ENCODE measurements at places on chromosomes 12 and 14.

GRCh38 chr12:49279706-49280159 is 14.9 kb downstream of the TUBA1C start:
- DNase-seq: no peak

- DNase-seq: peak; percentile 54
Measured at GRCh38 chr12:32270818-32271710, 128.3 kb upstream of the FGD4 start.

GRCh38 chr12:70317781-70318180 is 48.3 kb upstream of the KCNMB4 start:
- DNase-seq: no peak

- no peak for DNase-seq
Measured at GRCh38 chr14:102910442-102910841, 12.0 kb upstream of the AMN start.

DNA sequence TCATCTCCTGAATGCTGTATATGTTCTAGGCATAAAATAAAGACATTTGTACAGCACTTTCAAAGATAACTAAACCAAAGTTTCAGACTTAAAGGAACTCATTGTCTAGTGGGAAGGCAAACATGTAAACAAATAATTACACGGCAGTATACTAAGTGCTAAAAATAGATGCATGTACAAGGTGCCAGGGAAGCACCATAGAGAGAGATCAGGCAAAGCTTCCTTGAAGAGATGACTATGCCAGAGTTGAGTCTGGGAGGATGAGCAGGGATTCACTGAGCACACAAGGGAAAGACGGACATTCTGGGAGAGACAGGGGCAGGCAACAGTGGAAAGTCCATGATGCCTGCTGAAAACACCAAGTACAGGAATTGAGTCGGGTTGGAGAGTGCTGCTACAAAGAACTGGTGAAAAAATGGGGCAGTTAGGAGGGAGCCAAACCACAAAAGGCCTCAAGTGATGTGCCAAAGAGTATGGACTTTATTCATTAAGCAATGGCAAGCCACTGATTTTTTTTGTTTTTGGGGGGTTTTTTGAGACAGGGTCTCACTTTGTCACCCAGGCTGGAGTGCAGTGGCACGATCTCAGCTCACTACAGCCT is 26.8 kb downstream of the ANKS1B start:
- no peak for DNase-seq

GRCh38 chr14:32978691-32979255 is 40.1 kb downstream of the NPAS3 start:
- DNase-seq: no peak

GRCh38 chr14:103731916-103732867 is 16.6 kb downstream of the ZFYVE21 start:
- DNase-seq: no peak

DNA sequence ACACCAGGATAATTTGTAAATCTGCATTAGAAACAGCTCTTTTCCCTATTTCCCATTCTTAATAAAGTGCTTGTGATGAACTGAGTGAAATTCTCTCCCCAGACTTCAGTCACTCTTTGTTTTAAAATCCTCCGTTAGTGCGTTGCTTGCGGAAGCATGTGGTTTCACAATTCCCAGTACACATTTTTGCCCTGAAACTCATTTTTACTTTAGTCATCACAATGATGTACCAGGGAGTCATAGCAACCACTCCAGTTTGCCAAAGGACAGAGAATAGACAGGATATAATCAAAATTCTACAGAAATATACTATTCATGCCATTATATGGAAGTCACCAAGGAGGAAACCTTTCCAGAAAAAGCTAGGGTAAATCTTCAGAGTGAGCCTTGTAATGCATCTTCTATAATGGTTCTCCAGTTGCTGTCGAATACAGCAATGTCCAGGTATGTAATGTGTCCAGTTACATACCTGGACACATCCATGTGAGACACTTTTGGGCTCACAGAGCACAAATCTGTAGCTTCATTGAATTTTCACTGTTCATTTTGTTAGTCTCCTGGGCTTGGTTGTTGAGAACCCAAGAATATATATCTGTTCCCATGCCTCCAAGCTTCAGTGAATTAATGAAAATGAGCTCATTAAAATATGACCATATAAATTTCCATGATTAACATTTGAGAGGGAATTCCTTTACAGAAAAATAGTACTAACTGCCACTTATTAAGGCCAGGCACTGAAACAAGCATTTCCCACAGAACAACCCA is 57.8 kb downstream of the GPR135 start:
- peak; percentile 95 for DNase-seq

GRCh38 chr14:94115058-94115591 is 4.6 kb downstream of the IFI27 start:
- DNase-seq: peak; percentile 54

- DNase-seq: peak; percentile 41
Measured at GRCh38 chr14:26548406-26548805, 49.4 kb downstream of the NOVA1 start.

Data from fibroblast of the aortic adventitia (primary cell).